ENCODE measurements at places on chromosomes 7 and 10. TPM values are rescaled to one million over a fixed set of nuclear protein-coding genes. Genes with fewer than 3 reads are reported as not detected.

The CLEC2L gene
- not detected for polyA plus RNA-seq

The POMZP3 gene
- 5.2 TPM for polyA plus RNA-seq

DNA sequence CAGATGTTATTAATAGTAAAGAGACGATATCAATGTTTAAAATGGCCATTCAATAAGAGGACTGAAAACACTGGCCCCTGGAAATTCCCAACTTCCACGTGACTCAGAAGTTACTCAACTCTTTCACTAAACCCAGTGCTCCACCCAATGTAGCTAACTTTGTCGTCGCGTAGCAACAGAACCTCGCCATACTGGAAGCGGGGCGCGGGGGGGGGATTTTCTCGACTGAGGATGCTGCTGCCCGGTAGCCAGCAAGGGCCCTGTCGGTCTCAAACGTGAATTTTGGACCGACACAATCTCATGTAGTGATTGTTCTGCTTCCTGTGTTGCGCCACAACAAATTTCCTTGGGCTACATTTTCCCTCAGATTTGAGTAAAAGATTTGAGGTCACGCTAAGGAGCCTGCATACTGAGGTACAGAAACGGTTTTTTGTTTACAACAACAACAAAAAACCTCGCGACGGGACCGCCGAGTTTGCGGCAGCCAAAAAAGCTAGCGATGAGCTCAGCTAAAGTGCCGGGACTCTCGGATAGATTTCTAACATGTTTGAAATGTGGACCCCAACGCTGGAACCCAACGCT, 977 bp upstream of the SFR1 start:
- peak; percentile 96 for DNase-seq
- peak overlapping the region; percentile 93 for H3K27ac ChIP-seq
- H3K4me1 ChIP-seq, result no peaks in the 10 kb centered on the region

DNA sequence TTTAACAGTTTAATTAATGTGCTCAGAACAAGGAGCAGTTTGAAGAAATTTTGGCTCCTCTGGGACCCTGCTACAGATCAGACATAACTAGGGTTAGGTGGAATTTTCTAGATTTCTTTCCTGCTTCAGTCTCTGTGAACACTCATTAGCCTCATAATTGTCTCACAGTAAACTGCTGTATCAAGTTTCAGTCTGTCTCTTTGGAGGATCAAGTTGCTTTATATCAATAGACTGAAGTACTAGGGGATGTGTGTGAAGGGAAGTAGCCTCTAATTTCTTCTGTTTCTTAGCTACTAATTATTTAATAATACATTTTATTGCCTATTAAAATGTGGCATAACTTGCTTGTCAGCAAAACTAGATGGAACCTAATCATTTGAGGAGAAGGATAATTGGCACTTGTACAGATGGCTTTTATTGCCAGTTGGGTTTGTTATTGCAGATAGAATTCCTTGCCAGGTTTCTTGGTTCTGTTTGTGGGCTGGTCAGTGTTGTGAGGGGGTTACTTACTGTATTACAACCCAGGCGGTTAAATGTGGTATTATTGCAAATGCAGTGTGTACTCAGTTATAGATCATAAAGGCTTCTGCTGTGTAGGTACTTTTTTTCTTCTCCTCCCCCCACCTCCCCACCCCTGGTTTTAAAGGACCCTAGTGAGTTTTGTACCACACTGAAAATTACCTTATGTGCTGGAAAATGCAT, 758.0 kb downstream of the AUTS2 start:
- no peak for DNase-seq
- no peaks in the 10 kb centered on the region for H3K27me3 ChIP-seq
- no peaks in the 10 kb centered on the region for H3K4me1 ChIP-seq
- no peak overlapping the region for H3K4me3 ChIP-seq
- H3K36me3 ChIP-seq, result no peaks in the 10 kb centered on the region

DNA sequence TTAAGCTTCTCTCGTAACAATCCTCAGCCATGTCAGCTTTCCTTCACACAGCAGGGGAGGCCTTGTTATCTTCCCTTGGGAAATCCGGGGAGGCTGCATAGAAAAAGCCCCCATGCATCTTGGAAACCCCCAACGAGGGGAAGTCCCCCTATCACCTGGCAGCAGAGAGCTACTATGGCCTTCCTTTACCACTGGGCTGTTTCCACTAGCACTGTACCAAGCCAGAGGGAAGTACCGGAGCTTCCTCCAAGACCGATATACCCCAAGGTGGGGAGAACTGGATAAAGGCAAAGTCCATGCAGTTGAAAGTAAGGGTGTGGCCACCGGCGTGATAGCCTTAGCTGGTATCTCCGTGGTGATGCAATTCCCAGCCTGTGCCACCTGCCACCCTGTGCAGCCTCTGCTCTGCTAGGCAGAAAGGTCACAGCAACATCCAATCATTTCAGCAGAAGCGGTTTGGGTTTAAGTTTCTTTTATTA, 4.4 kb upstream of the CLIP2 start:
- H3K27ac ChIP-seq, result no peak overlapping the region
- H3K4me3 ChIP-seq, result no peak overlapping the region
- no peak for DNase-seq
- no peaks in the 10 kb centered on the region for H3K27me3 ChIP-seq

DNA sequence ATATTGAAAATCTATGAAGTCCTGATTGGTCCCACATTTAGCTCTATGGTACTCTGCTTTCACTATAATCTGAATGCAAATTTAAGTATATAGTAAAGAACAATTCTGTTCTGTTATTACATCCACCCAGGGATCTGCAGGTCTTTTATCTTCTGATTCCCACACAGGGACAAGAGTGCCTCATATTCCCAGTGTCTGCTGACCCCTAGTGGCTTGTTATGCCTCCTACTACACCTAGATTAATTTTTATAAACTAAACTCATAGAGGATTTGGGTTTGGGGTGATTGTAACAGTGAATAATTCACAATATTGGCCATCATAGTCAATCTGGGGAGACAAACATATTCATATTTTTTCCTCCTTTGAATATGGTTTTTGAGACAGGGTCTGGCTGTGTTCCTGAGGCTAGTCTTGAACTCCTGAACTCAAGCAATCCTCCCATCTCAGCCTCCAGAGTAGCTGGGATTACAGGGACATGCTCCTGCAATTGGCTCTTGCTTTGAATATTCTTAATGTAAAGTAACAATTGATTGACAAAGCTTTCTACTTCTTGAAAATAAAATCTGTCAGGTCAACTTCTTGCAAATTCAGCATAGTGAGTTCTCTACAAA, 282.1 kb downstream of the KCND2 start:
- no peaks in the 10 kb centered on the region for H3K4me1 ChIP-seq
- no peak overlapping the region for H3K4me3 ChIP-seq
- H3K36me3 ChIP-seq, result no peaks in the 10 kb centered on the region
- DNase-seq, result peak; percentile 47

- no peak overlapping the region for H3K4me3 ChIP-seq
- H3K4me1 ChIP-seq, result no peaks in the 10 kb centered on the region
- H3K27me3 ChIP-seq, result no peaks in the 10 kb centered on the region
- DNase-seq, result no peak
- H3K36me3 ChIP-seq, result no peaks in the 10 kb centered on the region
- H3K27ac ChIP-seq, result no peak overlapping the region
These were observed 50.3 kb upstream of the SP4 start for GRCh38 chr7:21377545-21377944.

DNA sequence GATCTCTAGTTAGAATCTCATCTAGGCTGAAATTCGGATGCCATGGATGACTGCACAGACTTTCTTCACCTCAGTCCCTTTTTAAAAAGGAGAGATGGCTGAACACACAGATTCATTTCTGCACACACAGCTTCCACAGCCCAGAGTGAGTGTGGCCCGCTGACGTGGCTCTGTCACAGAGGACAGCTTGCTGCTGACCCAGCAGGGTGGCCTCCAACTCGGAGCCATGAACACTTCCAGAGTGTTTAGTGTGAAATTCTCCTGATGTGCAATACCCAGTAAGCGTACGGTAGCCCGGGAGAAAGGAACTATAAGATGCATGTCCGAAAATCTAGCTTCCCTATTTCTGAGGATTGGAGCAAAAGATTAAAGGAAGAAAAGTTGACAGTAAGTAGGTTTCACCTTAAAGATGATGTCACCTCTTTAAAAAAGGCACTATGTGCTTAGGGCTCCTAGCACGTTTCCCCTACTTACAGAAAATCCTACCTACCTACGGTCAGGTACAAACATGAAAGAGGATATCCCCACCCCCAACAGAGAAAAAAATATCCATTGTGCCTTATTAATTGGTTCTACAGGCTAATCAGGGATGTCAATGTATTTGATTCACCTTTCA, 162.2 kb downstream of the RAPGEF5 start:
- H3K4me3 ChIP-seq, result no peak overlapping the region
- no peaks in the 10 kb centered on the region for H3K36me3 ChIP-seq
- H3K4me1 ChIP-seq, result no peaks in the 10 kb centered on the region
- no peak overlapping the region for H3K27ac ChIP-seq

Data from IMR-90 (cell line).